Panc1 (cell line): ENCODE measurements at places on chromosomes 16 and 17.

DNA sequence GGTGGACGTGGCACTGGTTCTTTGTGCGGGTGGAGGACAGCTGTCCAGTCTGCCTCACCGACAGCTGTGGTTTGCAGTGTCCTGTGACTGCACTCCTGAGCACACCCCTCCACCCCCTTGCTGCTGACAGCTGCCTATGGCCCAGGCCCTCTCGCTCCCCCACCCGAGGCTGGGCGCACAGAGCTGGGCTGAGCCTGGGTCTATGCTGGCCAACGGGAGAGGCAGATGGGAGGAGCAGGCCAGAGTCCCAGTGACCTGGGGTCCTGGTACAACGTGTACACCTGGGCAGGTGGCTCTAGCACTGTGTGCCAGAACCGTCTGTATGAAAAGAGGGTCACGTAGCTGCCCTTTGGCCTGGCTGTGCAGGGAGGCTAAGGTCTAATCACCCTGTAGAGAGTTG is 30.5 kb downstream of the BAIAP2 start:
- no peak for DNase-seq

DNA sequence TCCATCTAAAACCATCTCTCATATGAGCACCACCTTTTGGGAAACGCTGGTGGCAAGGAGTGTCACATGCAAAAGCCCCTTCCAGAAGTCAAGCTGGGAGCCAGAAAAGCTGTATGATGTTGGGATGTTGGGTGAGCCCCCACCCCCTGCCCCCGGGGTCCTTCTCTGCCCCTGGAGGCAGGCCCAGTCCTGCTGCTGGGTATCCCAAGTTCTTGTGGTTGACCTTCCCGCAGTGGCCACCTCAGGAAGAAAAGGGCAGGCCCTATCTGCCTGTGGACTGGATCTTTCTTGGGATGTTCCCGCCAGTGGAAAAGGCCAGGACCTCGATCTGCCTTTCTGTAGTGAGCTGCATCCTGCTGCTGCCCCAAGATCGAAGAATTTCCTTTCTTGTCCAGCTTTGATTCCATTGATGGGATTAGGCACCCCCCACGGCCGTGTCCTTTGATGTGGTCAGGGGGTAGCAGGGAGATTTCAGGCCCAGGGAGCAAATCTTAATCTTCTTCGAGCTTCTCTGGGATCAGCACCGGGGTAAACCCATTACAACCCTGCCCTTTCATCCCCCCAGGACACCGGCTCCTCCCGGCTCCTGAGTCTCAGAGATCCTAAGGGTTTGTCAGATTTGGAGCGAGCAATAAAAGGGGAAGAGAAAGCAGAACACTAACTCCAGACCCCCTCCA is 165.6 kb downstream of the RAB11FIP4 start:
- DNase-seq = no peak

- DNase-seq = no peak
Measured at GRCh38 chr17:79047923-79048825, 24.2 kb downstream of the C1QTNF1 start.

GRCh38 chr17:16987066-16987829 is 15.3 kb upstream of the TNFRSF13B start:
- DNase-seq = no peak

DNA sequence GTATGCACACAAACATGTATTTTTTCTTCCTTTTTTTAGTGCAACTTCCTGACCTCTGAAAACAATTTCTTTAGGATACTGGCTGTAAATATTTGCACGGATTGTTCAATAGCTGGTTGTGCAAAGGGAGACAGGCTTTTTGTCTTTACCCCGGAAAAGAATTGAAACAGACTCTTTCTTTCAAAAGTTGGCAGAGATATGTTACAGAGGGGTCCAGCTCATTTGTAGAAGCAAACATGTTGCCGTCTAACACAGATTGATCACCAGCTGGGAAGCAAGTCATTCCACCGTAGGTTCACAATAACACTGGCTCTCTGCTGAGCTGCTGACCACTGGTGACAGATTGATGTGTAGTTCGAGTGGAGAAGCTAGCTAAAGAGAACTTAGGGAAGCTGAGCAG is 130.9 kb downstream of the STX8 start:
- DNase-seq = no peak

GRCh38 chr17:11144358-11145233 is 96.4 kb upstream of the SHISA6 start:
- DNase-seq = peak; percentile 10

DNA sequence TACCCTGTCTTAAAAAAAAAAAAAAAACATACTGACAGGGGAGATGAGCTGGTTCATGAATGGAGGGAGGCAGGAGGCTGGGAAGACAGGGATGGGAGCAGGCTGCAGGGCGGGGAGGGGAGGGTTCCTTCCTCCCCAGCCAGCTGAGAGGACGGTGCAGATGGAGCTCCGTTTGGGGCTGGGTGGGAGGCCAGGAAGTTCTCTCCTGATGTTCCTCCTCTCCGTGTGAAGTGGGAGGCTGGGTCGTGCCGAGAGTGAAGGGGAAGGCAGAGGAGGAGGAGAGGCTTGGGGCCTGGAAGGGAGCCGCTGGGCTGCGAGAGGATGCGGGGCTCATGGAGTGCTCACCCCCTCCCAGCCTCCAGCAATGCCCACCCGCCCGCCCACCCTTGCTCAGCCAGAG is 21.3 kb downstream of the SBK1 start:
- no peak for DNase-seq

DNA sequence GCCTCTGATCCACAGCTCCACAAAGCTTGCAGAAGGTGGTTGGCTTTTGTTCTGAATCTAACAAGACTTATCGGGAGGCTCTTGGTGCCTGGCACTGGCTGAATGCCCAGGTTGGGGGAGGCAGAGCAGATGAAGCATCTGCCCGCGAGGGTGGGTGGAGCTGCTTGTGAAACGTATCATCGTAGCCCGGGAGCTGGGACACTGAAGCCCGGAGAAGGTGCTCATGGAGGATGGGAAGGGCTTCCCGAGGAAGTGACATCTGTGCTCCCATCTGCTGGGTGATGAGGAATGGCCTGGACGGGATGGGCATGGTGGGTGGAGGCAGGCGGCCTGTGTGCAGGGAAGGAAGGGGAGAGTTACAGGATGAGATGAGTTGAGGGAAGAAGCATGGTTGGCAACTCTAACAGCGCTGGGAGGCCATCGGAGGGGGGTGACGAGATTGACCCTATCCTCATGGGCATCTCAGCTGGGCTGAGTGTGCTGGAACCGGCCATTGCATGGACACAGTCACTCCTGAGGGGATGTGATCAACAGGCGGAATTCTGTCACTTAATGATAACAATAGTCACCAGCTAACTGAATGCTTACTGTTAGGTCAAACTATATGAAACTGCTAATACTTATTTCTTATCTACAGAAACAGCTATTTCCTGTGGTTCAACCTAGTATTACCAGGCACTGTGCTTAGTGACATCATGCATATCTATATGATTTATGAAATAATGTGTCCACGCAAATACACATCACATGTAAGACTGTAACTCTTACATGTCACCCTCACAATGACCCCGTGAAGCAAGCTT is 102.7 kb downstream of the ABCC6 start:
- DNase-seq = no peak

- no peak for DNase-seq
Measured at GRCh38 chr16:75044800-75045361, 46.1 kb downstream of the ZNRF1 start.

- DNase-seq = no peak
Measured at GRCh38 chr17:49523706-49524472, 28.8 kb downstream of the NGFR start.

GRCh38 chr17:81101614-81102306 is 63.5 kb upstream of the PVALEF start:
- peak; percentile 56 for DNase-seq

GRCh38 chr17:7560172-7561027 is 1.3 kb upstream of the SENP3 start:
- DNase-seq = no peak

- no peak for DNase-seq
Measured at GRCh38 chr17:42617956-42618431, 8.5 kb downstream of the TUBG1 start.

- no peak for DNase-seq
Measured at GRCh38 chr17:80943346-80944145, 48.1 kb upstream of the CHMP6 start.

GRCh38 chr17:19991252-19991885 is 13.7 kb upstream of the AKAP10 start:
- no peak for DNase-seq

DNA sequence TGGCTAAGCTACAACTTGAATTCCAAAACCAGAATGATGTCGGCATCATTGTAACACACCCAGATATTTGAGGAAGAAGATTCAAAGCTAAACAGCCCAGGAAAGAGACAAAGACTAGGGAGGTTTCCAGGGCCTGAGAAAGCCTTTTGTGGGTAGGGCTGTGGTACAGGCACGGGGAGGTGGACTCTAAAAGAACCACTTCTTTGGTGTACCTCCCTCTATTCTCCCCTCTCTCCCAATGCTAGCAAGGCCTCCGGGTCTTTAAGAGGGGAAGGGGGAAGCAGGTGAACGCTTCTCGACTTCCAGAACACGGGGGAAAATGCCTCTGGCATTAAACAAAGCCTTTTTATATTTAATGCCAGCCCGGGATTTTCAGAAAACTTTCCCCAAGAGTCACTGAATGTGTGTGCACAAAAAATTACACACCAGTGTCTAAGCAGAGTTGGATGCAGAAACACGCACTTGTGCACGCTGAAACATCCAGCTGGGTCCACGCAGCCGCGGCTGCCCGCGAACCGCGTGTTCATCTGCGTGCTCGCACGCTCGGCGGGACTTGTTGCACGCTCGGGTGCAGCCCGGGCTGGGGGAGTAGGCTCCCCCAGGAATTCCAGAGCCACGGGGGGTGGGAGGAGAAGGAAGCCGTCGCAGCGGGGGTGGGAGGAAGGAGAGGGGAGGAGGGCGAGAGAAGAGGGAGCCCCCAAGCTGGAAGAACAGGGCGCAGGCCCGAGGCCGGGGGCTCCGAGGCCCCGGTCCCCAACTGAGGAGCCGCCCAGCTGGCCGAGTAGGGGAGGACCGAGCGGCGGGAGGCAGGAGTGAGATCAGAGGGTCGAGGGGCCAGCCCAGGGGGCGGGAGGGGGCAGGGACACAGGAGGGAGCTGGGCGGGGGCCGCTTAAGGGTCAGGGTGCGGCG is 20.1 kb upstream of the ZNF423 start:
- no peak for DNase-seq

GRCh38 chr17:73833775-73834488 is 189.7 kb upstream of the SDK2 start:
- no peak for DNase-seq

DNA sequence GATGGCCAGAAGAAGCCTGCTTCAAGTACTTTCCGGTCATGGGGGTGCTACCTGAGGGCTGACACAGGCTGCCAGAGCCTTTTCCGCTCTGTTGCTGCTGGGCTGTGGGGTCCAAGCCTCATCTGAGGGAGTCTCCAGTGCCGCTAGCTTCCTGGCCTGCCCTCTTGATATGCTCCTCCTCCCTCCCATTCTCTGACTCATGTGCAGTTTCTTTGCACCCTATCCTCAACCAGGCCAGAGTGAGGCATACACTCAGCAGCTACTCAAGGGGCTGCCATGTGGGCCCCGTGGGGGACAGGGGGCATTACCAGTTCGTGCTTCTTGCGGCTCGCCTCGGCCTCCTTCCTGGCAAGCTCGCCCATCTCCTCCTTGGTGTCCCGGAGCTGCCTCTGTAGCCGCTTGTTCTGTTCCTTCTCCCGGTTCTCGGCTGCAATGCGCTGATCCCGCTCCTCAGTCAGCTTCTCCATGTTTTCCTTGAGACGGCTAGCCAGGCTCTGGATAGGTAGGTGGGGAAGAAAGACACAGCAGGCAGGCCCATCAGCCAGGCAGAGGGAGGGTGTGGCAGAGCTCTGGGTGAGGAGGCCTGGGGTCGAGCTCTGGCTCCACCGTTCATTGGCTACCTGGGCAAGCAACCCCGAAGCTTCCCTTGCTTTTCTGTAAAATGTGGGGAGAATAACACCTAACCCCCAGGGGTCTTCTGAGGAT is 43.8 kb downstream of the PIPOX start:
- DNase-seq = no peak

DNA sequence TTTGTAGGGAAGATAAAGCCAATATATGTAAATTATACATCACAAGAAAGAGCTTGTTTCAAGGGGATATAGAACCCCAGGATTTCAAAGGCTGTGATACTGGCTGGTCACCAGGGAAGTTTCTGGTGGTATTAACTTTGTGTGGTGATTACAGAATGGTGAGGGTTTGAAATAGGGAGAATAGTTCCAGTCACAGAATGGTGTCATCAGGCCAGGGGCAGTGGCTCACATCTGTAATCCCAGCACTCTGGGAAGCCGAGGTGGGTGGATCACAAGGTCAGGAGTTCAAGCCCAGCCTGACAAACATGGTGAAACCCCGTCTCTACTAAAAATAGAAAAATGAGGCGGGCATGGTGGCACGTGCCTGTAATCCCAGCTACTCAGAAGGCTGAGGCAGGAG is 183.8 kb upstream of the XYLT1 start:
- DNase-seq = no peak

- no peak for DNase-seq
Measured at GRCh38 chr17:32385971-32386370, 36.0 kb downstream of the ZNF207 start.

- DNase-seq = no peak
Measured at GRCh38 chr17:13560935-13561334, 40.8 kb downstream of the HS3ST3A1 start.

DNA sequence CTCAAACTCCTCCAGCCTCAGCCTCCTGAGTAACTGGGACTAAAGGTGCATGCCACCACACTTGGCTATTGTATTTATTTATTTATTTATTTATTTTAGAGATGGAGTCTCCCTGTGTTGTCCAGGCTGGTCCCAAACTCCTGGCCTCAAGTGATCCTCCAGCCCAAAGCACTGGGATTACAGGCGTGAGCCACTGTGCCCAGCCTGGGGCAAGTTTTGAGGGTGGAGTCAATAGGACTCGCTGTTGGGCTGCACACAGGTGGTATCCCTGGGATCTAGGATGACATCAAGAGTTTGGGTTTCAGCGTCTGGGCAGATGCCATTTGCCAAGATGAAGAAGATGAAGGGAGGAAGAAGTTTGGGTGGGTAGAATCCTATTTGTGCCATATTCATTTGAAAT is 213.9 kb downstream of the GSG1L start:
- DNase-seq = no peak

- DNase-seq = no peak
Measured at GRCh38 chr16:66459878-66460277, 32.8 kb downstream of the BEAN1 start.

DNA sequence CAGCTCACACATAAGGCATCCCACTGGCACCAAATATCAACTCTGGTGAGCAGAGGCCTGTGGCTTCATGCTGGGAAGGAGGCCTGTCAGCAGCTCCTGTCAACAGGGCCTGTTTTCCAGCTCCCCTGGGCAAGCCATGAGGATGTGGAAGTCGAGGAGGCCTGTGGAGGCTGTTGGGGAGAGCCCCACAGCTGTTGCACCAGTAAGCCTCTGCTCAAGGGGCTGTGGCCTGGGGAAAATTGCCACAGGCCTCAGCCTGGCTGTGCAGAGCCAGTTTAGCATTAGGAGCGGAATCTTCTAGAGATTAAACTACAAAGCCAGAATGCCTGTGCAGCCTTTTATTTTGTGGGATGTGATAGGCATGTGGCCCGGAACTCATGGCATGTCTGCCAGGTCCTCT is 202.1 kb downstream of the SPECC1 start:
- no peak for DNase-seq

DNA sequence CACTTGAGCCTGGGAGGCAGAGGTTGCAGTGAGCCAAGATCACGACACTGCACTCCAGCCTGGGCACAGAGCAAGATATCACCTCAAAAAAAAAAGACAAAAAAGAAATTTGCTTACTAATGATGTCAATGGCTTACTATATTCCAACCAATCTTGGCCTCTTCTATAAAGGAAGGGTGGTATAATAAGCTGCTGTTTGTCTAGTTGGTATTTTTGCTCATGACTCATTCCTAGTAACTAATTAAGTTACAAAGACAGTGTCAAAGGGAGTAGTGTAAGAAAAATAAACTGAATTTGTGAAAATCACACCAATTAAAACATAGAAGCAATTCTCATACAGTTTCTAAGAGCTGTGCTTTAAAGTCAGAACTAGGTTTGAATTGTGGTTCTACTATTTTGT is 82.5 kb downstream of the NLK start:
- DNase-seq = no peak
